ENCODE measurements at places on chromosomes 3 and 15. TPM values are rescaled to one million over a fixed set of nuclear protein-coding genes. Genes with fewer than 3 reads are reported as not detected.

GRCh38 chr15:79522656-79523055 lies 90.5 kb downstream of the MINAR1 start:
- H3K27me3 ChIP-seq: no peaks in the 10 kb centered on the region
- no peak for DNase-seq
- no peaks in the 10 kb centered on the region for H3K36me3 ChIP-seq
- H3K27ac ChIP-seq: no peak overlapping the region
- no peak overlapping the region for H3K4me3 ChIP-seq

GRCh38 chr3:51401735-51402134 lies 10.7 kb downstream of the RBM15B start:
- H3K4me3 ChIP-seq: no peak overlapping the region
- H3K4me1 ChIP-seq: peaks cover 17% of the 10 kb centered on the region
- no peak overlapping the region for H3K27ac ChIP-seq
- no peaks in the 10 kb centered on the region for H3K27me3 ChIP-seq

The TWF2 gene
- 63.5 TPM for total RNA-seq

DNA sequence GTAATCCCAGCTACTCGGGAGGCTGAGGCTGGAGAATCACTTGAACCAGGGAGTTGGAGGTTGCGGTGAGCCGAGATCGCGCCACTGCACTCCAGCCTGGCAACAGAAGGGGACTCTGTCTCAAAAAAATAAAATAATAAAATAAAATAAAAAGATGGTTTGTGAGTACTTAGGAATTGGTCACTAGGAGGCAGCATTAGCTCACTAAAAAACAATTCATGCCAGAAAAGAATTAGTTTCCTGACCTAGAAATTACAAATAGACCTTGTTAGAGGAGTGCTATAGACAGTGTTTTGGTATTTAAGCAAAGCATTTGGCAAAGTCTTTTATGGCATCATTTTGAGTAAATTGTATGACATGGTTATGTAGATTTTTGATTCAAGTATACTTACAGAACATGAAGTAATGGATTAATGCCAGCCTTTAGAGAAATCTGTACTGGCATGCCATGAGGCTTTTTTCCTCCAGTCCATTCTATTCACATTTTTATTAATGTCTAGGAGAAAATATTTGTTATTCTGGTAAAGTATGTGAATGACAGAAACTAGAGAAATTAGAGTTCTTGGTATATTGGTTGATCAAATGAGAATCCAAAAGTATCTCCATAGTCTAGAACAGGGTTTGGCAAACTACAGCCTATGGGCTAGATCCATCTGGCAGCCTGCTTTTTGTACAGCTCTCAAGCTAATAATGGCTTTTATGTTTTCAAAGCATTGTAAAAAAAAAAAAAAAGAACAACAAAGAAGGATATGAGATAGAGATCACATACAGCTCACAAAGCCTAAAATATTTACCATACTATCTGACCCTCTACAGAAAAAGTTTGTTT lies 81.6 kb downstream of the LRRC49 start:
- H3K36me3 ChIP-seq: no peaks in the 10 kb centered on the region
- H3K4me1 ChIP-seq: no peaks in the 10 kb centered on the region
- H3K4me3 ChIP-seq: no peak overlapping the region
- DNase-seq: no peak

The MON1A gene
- 10.6 TPM for total RNA-seq

DNA sequence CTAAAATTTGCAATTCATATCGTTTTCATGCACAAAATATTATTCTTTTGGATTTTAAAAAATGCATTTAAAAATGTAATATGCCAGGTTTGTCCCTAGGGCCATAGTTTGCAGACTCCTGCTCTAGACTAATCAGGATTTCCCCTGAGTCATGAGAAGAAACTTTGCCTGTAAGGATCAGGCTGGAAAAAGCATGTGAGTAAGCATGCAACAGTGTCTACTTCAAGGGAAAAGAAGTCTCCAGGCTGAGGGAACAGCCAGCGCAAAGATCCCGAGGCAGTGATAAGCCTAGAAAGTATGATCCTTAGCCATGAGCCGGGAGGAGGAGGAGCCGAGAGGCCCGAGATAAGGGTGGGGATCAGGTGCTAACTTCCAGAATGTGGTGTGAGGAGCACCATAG lies 382.8 kb upstream of the CFAP20DC start:
- H3K27me3 ChIP-seq: no peaks in the 10 kb centered on the region
- H3K27ac ChIP-seq: no peak overlapping the region
- peaks cover 2% of the 10 kb centered on the region for H3K4me1 ChIP-seq
- H3K36me3 ChIP-seq: no peaks in the 10 kb centered on the region
- DNase-seq: no peak

DNA sequence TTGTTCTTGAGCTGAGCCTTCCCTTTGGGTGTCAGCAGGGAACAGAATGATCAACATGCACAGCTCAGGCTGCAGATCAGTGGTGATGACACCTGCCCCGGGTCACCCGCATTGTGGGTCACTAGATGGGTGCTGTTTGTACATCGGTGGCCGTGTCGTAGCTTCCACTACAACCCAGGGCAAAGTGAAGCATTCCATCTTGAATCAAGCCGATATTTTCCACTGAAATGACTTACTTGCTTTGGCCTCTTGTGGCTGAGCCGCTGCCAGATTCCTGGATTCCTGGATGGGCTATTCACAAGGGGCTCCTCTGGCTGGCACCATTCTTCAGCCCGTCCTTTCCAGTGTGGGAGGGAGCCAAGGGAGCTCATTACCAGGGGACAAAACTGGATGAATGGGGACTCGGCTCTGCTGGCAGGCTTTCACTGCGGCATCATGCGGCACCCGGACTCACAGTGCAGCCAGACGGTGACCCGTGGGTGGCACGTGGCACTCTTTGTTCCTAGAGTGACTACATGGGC lies 65.6 kb downstream of the SLCO3A1 start:
- H3K4me3 ChIP-seq: no peak overlapping the region
- no peaks in the 10 kb centered on the region for H3K27me3 ChIP-seq
- H3K27ac ChIP-seq: no peak overlapping the region
- H3K4me1 ChIP-seq: peaks cover 10% of the 10 kb centered on the region
- no peaks in the 10 kb centered on the region for H3K36me3 ChIP-seq
- DNase-seq: no peak

The PATL2 gene
- total RNA-seq: 83.8 TPM

The ACAP2 gene
- 78.3 TPM for total RNA-seq

The PIGBOS1 gene
- total RNA-seq: 10.4 TPM

GRCh38 chr3:115615001-115615814 lies 8.1 kb upstream of the GAP43 start:
- no peak overlapping the region for H3K4me3 ChIP-seq
- no peaks in the 10 kb centered on the region for H3K27me3 ChIP-seq
- DNase-seq: no peak
- H3K36me3 ChIP-seq: no peaks in the 10 kb centered on the region

DNA sequence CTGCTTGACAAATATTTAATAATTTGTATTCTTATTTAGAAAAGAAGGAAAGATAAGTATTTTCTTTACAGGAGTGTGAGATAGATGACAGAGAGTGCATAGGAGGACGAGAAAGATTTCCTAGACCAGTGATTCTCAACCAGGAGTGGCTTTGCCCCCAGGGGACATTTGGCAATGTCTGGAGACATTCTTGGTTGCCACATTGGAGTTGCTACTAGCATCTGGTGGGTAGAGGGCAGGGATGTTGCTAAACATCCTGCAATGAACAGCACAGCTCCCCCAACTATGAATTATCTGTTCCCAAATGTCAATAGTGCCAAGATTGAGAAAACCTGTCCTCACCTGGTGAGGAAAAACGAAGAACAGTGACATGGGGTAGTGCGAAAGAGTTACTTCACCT lies 30.8 kb upstream of the MINAR1 start:
- no peak overlapping the region for H3K27ac ChIP-seq
- no peak overlapping the region for H3K4me3 ChIP-seq
- H3K36me3 ChIP-seq: no peaks in the 10 kb centered on the region
- H3K4me1 ChIP-seq: no peaks in the 10 kb centered on the region
- DNase-seq: no peak
- H3K27me3 ChIP-seq: no peaks in the 10 kb centered on the region

The GRAMD2A gene
- total RNA-seq: not detected

DNA sequence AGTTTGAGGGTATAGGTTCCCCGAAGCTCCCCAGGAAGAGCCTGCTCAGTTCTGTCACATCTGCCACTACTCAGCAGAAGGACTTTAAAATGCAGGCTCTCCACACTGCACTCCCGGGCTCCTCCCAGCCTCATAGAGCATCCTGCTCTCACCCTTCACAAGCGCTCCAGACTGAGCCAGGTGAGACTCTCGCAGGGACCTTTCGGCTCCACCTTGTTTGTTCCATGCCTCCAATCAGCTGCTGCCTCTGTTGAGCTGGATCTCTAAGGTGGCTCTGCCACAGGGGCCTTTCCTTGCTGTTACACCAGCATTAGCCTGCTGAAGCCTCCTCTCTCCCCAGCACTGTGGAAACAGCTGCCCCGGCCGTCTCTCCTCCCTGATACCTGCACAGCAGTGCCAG lies 56.1 kb downstream of the SLCO3A1 start:
- H3K27me3 ChIP-seq: no peaks in the 10 kb centered on the region
- no peak overlapping the region for H3K4me3 ChIP-seq
- H3K36me3 ChIP-seq: no peaks in the 10 kb centered on the region
- H3K4me1 ChIP-seq: peaks cover 4% of the 10 kb centered on the region
- no peak for DNase-seq

DNA sequence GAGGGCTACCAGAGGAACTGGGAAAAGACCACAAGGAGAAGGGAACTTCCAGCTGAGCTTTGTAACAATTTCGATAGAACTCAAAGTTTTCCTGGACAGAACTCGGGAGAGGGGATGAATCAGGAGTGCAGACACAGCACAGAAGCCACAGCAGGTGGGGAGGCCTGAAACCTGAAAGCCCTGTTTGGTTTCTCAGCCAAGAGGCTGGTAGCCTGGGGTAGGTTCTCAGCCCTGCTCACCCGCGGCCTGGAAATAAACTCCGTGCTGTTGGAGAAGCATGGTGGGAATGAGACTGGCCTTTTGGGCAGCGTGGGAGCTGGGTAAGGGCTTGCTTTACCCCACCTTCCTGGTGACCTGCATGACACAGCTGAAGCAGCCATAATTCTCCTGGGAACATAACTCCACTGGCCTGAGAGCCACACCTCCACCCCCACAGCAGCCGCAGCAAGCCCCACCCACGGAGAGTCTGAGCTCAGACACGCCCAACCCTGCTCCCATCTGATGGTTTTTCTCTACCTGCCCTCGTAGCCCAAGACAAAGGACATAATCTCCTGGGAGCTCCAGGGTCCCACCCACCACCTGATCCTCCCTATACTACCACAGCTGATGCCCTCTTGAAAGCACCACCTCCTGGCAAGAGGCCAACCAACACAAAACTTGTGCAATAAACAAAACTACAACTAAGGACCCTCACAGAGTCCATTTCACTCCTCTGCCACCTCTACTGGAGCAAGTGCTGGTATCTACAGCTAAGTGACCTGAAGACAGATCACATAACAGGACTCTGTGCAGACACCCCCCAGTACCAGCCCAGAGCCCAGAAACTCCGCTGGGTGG lies 52.5 kb upstream of the CHRM5 start:
- H3K36me3 ChIP-seq: no peaks in the 10 kb centered on the region
- no peaks in the 10 kb centered on the region for H3K27me3 ChIP-seq
- no peak for DNase-seq
- no peaks in the 10 kb centered on the region for H3K4me1 ChIP-seq
- H3K27ac ChIP-seq: no peak overlapping the region

DNA sequence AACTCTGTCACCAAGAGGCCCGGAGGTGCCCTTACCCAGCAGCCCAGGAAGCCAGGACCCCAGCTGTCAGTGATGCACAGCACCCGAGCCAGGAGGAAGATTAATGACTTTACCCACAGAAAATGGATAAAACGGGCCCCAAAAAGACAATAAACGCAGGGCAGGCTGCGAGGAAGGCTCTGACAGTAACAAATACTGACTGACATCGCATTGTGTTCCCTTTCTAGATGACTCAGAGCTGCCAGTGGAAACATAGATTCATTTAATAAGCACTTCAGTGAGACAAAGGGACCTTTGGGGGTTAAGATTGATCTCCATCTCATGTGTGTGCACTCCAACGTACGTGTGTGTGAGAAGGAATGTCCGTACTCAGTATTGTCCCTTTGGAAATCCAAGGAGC lies 225.3 kb upstream of the PPP2R3A start:
- H3K36me3 ChIP-seq: no peaks in the 10 kb centered on the region
- no peaks in the 10 kb centered on the region for H3K27me3 ChIP-seq
- DNase-seq: no peak
- H3K4me3 ChIP-seq: no peak overlapping the region
- H3K27ac ChIP-seq: no peak overlapping the region

GRCh38 chr3:32391643-32392535 lies at the start of gene CMTM7:
Gene CMTM7, plus strand, starts transcription at chr3:32391853. Its CDS starts 54 bp downstream, at chr3:32391907.
- peaks cover 17% of the 10 kb centered on the region for H3K4me1 ChIP-seq
- H3K4me3 ChIP-seq: peak within 1 kb of the TSS; percentile 81
- H3K27me3 ChIP-seq: no peaks in the 10 kb centered on the region
- DNase-seq: peak; percentile 67
- H3K27ac ChIP-seq: peak within 1 kb of the TSS; percentile 83

The ESYT3 gene
- not detected for total RNA-seq

The CDCP1 gene
- total RNA-seq: 0.22 TPM

DNA sequence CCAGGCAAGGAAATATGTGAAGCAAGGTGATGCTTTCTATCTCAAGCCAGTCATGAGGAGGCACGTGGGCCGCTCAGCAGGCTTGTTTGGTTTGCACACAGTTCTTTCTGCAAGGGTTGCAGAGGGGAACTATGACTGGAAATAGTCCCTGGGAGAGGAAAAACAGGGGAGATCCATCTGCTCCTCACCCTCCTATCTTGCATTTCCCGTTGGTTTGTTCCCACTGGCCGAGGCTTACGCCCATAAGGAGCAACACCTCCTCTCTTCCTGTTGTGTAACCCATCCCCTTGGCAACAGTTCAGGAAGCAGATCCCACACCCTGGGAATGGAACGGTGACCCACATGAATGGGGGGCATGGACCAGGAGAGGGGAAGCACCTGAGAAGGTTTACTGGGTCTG lies 72.1 kb upstream of the MAGI1 start:
- H3K36me3 ChIP-seq: no peaks in the 10 kb centered on the region
- no peaks in the 10 kb centered on the region for H3K4me1 ChIP-seq
- no peak overlapping the region for H3K27ac ChIP-seq
- no peak for DNase-seq
- H3K4me3 ChIP-seq: no peak overlapping the region

GRCh38 chr3:39112113-39112512 lies 4.6 kb downstream of the TTC21A start:
- no peak overlapping the region for H3K27ac ChIP-seq
- no peaks in the 10 kb centered on the region for H3K27me3 ChIP-seq
- no peak for DNase-seq
- H3K4me1 ChIP-seq: peaks cover 12% of the 10 kb centered on the region

The OXTR gene
- 1.3 TPM for total RNA-seq

- no peaks in the 10 kb centered on the region for H3K36me3 ChIP-seq
- H3K4me3 ChIP-seq: no peak overlapping the region
- DNase-seq: no peak
- no peaks in the 10 kb centered on the region for H3K4me1 ChIP-seq
These were observed 52.6 kb downstream of the POMGNT2 start for GRCh38 chr3:43053291-43053690.

The ASB14 gene
- total RNA-seq: not detected

GRCh38 chr15:70783610-70784022 lies 20.3 kb upstream of the UACA start:
- no peaks in the 10 kb centered on the region for H3K4me1 ChIP-seq
- no peak overlapping the region for H3K4me3 ChIP-seq
- H3K36me3 ChIP-seq: no peaks in the 10 kb centered on the region
- no peak overlapping the region for H3K27ac ChIP-seq
- DNase-seq: no peak

Data from naive thymus-derived CD4-positive, alpha-beta T cell (primary cell).